ENCODE measurements at places on chromosomes 12 and 14. TPM values are rescaled to one million over a fixed set of nuclear protein-coding genes. Genes with fewer than 3 reads are reported as not detected.

The DTD2 gene
- total RNA-seq = 37.0 TPM

The NPAS3 gene
- total RNA-seq = 21.1 TPM

The ARHGAP9 gene
- total RNA-seq = 0.56 TPM

The FOXG1 gene
- not detected for total RNA-seq

GRCh38 chr12:45302621-45303369, 86.9 kb downstream of the ANO6 start:
- no peak for DNase-seq

- no peak for DNase-seq
Observed at GRCh38 chr14:66165337-66165736, 320.8 kb upstream of the CCDC196 start.

GRCh38 chr14:25868521-25869314, 729.1 kb downstream of the NOVA1 start:
- no peak for DNase-seq
